ENCODE measurements at places on chromosomes 7 and 10.

GRCh38 chr7:81484261-81484660 lies 285.6 kb downstream of the HGF start:
- DNase-seq = peak; percentile 49

DNA sequence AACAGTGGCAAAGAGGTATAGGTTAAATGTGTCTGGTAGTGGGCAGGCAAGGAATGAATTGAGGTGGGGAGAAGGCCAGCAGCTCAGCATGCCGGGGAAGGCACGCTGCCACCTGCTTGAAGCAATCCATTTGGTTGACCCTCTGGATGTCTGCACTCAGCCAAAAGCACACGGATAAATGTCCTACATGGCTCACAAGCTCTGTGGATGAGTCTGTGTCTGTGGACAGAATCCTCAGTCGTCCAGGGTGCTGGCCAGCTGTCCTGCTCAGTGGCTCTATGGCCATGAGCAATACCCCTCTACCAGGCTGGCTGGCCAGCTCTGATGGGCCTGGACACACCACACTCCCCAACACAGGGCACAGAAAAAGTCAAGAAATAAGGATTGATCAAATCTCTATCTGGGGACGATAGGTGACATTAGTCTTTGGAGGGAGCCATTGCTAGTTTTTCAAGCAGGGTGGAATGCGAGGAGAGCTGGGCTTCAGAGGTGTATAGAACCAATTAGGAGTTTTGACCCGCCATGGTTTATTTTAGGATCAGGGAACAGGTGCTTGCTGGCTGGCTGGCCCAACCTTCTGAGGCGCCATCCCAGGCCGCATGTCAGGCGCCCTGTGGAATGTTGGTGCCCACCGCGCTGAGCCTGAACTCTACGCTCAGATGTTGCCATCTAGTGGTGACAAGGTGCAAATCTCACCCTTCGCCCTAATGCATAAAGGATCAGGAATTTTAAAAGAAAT lies 493.4 kb downstream of the TNS3 start:
- DNase-seq = peak; percentile 46

DNA sequence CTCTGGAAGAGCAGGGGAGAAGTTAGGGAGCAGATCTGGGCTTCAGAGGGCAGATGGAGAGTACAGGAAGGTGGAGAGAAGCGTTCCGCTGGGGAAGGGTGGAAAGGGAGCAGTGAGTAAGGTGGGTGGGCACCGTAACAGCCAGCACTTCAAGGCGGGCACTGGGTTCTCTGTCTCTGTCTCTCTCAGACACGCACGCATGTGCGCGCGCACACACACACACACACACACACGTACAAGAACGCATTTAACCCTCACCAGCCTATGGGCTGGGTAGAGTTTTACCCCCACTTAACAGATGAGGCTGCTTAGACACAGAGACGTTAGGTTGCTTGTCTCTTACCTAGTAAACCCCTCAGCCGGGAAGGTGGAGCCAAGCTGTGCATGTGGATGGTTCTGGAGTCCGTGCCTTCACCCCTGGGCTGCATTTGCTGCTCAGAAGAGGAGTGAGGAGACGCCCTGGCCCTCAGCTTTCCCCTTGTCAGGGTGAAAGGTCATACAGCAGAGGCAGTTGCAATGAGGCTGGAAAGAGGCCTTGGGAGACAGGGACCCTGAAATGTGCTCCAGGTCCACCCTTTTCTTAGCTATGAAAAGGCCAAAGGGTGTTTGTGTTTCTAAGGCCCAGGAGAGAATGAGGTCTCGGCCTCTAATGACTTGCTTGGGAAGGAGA lies 16.0 kb downstream of the ADCYAP1R1 start:
- no peak for DNase-seq

- DNase-seq = no peak
Observed at GRCh38 chr7:47080816-47081215, 501.1 kb downstream of the TNS3 start.

- DNase-seq = no peak
Observed at GRCh38 chr10:83965473-83965872, 173.8 kb upstream of the GHITM start.

- no peak for DNase-seq
Observed at GRCh38 chr10:51397695-51398094, 301.7 kb downstream of the CSTF2T start.

GRCh38 chr7:135210888-135211178 lies 493 bp downstream of the WDR91 start:
- DNase-seq = peak; percentile 34

DNA sequence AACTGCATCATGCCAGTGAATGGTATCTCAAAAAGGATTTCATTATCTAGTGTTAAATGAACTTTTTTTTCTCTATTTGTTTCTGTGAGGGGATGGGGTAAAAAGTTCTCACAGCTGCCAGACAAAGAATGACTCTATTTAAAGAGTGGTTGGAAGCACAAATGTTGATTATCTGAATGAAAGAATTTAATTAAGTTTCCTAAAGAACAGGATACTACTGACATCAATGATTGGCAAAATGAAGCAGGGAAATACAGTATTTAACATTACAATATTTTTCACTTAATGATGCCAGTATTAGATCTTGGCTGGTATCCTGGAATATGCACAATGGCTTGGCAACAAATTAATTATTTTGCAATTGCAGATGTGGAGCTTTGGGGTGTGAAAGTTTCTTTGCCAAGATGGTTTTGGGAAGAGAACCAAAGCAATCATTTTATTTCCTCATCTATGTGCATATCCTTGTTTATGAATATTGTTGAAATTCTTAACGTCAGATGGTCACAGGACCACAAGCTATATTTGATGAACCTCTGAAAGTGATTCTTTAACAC lies 336.8 kb downstream of the ARL4A start:
- DNase-seq = no peak

GRCh38 chr7:87225696-87226095 lies 6.2 kb upstream of the TMEM243 start:
- no peak for DNase-seq

DNA sequence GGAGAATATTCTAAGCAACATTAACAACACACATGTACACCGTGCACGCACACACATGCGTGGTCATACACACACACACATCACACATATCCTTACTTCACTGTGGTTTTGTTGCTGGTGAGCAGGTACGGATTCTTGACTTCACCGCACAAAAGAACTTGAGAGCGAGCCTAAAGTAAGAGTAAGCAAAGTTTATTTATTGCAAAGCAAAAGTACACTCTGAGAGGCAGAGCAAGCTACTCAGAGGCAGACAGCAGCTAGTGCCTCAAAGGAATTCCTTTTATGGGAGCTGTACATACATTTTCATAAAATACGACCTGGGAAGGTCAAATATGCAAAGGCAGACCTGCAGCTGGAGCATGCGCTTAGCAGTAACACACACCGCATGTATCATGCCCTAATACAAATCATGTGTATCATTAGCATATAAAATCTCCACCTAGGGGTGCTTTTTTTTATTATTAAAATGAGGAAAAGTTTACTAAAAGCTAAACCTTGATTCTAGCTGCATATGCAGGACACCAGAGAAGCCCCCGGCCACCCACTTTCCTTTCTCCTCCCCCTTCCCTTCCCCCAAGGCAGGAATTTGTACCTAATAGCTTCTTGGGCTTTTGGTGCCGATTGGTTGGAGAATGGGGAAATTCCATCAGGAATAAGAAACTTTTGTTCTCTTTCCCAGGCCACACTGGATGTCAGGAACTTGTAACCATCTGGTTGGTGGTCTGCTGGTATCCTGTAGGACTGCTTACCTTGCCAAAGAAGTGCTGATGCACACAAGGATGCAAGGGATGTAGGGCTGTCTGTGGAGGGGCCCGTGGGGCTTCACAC lies 16.5 kb upstream of the GPR37 start:
- DNase-seq = no peak

DNA sequence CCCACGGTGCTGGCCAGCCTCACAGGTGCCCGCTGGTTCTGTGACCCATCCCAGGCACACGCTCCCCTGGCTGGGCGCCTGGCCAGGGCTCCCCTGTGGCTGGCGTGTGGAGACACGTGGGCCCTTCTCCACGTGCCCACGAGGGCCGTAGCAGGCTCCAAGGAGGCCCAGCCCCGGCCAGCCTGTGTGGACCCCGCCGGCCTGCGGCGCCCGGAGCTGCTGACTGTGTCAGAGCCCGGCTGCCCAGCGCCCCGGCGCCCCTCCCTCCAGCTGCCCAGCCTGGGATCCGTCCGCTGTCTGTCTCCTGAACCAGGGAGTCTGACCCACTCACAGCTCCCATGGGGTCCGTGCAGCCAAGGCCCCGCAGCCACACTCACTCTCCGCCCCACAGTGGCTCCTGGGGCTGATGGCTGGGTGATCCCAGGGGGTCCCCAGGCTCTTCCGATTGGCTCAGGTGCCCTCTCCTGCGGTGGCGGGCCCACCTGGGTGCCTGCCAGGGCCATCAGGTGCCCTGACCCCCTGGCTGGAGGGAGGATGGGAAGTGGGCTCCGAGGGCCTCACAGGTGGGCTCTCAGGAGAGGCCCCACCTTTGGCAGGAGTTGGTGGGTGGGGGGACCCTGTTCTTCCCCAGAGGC lies 9.6 kb downstream of the TMEM184A start:
- DNase-seq = no peak

Measured in MM.1S (cell line).